ENCODE measurements at places on chromosomes 4 and X.

- DNase-seq, result no peak
Observed at GRCh38 chr4:86613734-86614133, 19.6 kb downstream of the PTPN13 start.

- no peak for DNase-seq
Observed at GRCh38 chr4:133096972-133097371, 52.1 kb upstream of the PCDH10 start.

GRCh38 chrX:134010690-134011089 lies 25.3 kb upstream of the GPC3 start:
- no peak for DNase-seq

DNA sequence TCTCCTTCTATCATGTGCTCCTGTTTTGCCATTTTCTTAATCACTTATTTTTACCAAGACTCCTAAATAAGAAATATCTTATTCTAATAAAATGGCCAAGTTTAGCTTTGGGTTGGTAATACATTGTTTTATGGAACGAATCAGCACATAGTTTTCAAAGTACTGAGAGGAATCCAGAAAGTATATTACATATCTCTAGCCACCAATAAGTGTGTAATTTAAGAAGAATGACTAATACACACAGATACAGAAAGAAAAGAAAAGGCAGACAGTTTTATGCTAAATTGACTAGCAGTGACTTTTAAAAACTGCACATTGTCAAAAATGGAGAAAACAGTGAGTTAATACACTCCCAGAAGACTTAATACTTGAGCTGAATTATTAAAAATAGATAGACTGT lies 167.0 kb upstream of the IL15 start:
- DNase-seq, result no peak

DNA sequence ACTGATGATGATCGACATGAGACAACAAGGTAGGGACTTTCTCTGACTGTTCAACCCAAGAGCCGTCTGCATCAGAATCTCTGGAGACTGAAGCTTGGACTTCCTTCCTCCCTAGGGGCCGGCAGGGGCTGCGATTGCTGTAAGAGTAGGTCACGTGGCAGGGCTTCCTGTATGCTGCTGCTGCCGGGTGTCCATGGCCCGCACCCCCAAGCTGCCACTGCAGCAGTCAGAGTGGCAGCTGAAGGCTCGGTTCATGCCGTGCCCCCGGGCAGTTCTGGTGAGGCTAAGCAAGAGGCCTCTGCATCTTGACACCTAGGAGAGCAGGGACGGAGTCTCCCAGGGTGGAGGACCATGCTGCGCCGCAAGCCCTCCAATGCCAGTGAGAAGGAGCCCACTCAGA lies at the start of gene SASH3:
SASH3 (plus strand) TSS at position 203 of the 400 bp plus-strand sequence; CDS start at position 352, 149 bp downstream.
- no peak for DNase-seq

DNA sequence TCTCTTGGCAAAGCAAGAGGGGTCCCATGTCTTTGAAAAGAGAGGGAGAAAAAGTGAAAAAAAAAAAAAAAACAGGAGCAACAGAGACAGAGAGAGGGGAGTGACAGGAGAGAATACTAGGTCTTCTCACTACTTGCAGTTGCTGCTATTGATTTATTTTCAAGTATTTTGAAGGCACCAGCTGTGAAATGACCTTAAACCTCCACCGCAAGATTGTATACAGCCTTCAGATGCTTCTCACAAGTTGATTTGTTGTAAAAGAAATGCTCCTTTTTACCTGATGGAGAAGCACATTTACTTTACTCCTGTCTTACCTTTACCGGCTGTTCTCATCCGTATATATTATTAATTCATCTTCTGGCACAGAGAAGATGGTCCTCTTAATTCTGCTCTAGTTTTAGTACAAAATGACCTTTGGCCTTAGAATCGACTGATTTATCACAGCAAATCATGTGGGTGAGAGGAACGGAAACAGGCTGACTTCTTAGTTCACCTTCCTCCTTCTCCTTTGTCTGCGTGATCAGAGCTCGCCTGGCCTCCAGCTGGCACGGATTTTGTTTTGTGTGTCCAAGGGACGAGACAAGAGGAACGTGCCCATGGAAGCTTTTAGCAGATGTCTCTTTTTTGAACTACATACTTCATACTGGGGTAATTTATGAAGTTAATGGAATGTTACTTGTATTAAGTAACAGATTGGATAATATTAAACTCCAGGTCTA lies 82.4 kb upstream of the PACRGL start:
- no peak for DNase-seq

DNA sequence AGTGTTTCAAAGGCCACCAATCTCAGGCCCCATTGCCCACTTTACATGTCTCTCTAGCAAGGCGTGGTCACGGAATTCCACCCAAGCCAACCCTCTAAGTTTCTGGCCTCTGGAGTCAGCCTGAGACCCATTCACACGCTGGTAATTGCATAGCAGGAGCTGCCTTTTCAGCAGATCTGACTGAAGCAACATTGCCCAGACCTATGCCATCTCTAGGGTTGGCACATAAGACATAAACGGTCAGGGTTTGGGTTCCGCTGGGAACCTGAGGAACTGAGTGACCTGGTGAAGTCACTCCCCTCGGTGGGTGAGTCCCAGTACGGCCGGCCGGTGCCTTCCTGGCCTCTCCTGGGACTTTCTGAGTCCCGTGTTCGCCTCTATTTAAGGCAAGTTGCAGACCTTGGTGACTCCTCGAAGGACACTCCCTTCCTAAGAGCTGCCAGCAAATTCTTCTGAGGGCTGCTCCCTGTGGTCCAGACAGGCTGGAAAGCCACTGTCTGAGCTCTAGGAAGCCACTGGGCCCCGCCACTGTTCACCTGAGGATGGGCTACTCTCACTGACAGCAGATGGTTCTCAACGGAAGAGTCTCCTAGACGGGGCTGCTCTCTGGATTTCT lies 15.9 kb downstream of the CTAG1A start:
- no peak for DNase-seq

DNA sequence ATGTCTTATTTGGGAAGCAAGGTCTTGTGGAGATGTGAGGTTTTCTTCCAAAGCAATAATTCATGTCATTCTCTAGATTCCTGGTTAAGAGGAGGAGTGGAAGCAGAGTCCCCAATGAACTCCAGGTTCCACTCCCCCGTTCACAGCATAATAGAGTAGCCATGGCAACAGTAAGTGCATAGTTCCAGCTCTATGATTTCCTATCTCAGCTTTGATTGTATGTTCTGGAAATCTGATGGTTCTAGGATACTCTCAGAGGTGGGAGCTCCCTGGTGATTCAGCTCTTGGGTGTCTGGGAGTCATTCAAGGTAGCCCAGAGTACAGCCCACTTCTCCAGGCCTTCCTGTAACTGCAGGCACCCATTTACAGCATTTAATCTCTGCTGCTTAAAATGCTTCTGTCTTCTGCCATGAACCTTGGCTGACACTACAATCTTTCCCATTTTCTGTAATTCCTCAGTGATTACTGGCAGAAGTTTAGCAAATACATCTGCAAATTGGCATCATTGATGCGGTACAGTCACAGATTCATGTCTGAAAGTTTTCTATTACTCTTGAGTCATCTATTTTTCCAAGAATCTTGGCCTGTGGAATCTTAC lies 242.0 kb downstream of the MAPK10 start:
- DNase-seq, result no peak

- DNase-seq, result no peak
Observed at GRCh38 chrX:57643698-57644097, 36.4 kb downstream of the NLRP2B start.

- no peak for DNase-seq
Observed at GRCh38 chr4:8279321-8280157, 10.0 kb downstream of the HTRA3 start.

DNA sequence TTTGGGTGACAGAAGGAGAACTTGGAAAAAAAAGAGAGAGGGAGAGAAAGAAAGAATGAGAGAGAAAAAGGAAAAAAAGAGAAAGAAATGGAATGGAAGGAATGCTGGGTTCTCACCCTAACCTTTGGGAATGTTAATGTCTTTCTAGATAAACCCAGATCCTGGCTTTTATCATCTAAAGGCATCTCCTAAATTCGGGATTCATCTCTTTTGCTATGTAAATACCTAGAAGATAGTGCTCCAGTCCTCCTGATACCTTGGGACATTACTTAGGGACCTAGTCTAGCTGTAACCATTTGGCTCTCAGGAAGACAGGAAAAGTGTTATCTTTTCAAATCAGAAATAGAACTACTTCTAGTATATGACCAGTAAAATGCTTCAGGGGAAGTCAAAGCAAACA lies 15.8 kb upstream of the SPCS3 start:
- DNase-seq, result no peak

DNA sequence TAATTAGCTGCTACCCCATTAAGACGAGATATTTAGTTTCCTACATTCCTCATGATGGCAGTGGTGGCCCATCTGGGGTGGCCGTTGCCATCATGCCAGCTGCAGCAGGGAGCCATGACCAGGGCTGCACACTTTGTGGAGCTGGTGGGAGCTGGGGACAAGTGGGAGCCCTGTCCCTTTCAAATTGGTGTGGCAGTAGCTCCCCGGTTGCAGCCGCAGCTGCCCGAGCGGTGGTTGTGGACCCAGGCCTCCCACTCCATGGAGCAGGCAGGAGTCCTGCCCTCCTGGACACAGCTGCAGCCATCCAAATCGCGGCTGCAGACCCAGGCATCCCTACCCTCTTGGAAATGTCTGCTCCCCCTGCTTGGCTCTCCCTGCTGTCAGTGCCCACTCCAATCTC lies 9.3 kb upstream of the SYTL5 start:
- no peak for DNase-seq

DNA sequence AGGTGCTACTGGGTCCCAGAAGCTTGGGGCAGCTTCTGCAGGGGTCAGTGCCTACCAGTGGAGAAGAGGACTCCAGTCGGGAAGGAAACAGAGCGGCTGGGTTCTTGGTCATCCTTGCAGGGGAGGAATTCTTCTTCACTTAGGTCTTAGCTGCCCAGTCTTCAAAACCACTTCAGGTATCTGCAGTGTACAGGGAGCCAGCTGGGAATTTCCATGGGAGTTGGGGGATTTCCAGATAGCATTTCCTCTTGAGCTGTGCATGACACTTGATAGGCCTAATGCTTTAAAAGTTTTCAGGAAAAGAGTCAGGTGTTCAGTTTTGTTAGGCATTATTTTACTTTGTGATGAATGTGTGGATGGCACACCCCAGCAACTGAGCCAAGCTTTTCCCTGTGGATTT lies 58.1 kb upstream of the ENPP6 start:
- DNase-seq, result no peak

- no peak for DNase-seq
Observed at GRCh38 chr4:2177443-2178093, 64.4 kb downstream of the HAUS3 start.

DNA sequence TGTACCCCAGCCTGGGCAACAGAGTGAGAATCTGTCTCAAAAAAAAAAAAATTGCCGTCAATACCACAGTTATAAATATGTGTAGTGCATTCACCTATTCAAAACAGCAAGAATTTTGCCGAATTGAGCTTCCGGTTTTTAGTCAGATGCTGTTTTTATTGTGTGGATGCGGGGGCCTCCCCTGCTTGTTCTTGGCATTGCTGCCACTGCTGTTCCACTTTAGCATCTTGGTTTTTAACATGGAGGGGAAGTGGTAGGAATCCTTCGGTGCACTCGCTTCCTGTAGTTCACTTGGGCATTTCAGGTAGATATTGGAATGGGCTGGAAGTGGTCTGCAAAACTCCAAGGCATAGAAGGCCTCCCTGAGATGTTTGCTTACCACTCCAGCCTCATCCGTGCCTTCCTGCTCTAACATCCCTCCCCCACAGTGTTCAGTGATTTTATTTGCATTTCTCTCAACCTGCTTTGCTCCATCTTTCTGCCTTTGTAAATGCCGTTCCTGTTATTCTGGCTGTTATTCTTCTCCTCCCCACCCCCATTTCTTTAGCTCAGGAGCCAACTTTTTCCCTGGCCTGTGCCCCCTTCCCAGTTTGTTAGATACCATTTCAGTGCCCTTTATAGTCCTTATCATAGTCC lies 25.5 kb downstream of the MOB1B start:
- DNase-seq, result no peak

- DNase-seq, result no peak
Observed at GRCh38 chr4:15649914-15650545, 5.1 kb downstream of the FBXL5 start.

DNA sequence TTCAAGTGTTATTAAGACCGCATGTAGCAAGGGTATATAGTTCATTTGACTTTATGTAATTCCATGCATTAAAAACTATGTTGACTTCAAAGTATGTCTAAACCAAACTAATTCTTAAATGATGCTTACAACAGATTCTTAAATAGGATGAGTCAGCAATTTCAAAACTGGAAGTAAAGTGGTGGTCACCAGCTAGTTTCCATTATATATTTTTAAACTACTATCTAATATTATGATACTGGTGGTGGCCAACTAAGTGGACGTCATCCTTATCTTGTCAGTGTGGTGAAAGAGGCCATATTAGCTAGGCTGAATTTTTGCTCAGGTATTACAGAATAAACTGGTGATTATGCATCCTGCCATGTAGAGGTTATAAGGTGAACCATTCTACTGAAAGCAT lies 1.2 kb downstream of the IL15 start:
- no peak for DNase-seq

- DNase-seq, result no peak
Observed at GRCh38 chr4:141802333-141802732, 165.9 kb downstream of the IL15 start.

DNA sequence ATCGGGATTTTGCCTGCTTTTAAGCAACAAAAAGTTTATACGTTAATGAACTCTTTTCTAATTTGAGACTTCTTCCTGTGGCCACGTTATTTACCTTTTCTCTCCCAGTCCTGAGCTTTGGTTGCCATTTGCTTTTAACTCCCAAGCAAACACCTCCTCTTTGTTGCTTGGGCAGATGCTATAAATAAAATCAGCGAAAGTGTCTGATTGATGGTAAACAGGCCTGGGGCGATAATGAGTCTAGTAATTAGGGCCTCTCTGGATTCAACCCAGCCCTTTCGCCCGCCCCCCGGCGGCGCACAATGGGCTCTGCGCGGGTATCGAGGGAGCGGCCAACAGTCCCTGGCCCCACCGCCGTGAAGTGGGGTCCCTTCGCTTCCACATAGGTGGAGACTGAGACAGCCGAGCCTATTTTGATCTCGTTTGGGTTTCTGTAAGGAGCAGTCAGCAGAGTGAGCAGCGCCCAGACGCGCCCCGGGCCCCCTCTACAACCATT lies 790 bp downstream of the CLGN start:
- DNase-seq, result peak; percentile 10

GRCh38 chrX:78653118-78653822 lies 5.9 kb downstream of the RTL3 start:
- DNase-seq, result no peak

DNA sequence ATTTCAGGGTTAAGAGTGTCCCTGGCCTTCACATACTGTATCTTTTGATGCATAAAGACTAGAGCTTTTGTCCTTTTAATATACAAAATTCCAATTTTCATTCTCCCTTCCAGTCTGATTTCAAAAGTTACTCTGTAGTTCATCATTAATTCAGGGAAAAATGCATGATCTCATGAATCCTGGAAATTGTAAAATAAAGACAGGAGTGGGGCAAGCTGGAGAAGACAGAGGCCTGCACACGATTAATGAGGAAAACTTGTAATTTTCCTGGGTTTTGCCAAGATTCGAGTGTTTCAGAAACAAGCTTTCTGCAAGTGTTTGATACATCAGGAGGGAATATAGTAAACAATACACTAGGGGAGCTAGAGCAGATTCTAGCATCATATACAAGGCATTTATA lies 947.9 kb downstream of the FAT4 start:
- DNase-seq, result no peak

- DNase-seq, result no peak
Observed at GRCh38 chrX:46381630-46382029, 163.6 kb downstream of the ZNF674 start.

GRCh38 chr4:113899271-113900070 lies 80.0 kb downstream of the ARSJ start:
- no peak for DNase-seq

GRCh38 chr4:2788532-2789103 lies 4.3 kb upstream of the SH3BP2 start:
- no peak for DNase-seq

GRCh38 chr4:8728536-8729407 lies 136.2 kb downstream of the CPZ start:
- no peak for DNase-seq
